ENCODE measurements at places on chromosomes 6 and 20. TPM values are rescaled to one million over a fixed set of nuclear protein-coding genes. Genes with fewer than 3 reads are reported as not detected.

Gene EYS
- not detected for total RNA-seq

Gene C20orf141
- total RNA-seq, result not detected

Gene ZNF165
- total RNA-seq, result 0.44 TPM

Gene PROKR2
- total RNA-seq, result not detected

Gene RIMS1
- total RNA-seq, result not detected

Gene CPNE5
- 2.7 TPM for total RNA-seq

Gene HAO1
- total RNA-seq, result not detected

Gene GMPR
- total RNA-seq, result 0.49 TPM

Gene ULBP3
- total RNA-seq, result 0.98 TPM

Gene AFDN
- 73.7 TPM for total RNA-seq

Gene KHDC1L
- not detected for total RNA-seq

Gene RBM12
- total RNA-seq, result 127 TPM

Gene GRM1
- not detected for total RNA-seq

Gene GGT7
- total RNA-seq, result 16.2 TPM

Gene PTK6
- total RNA-seq, result 1.2 TPM

Gene OR2J3
- not detected for total RNA-seq

Gene BNIP5
- total RNA-seq, result not detected

Gene ZSCAN26
- total RNA-seq, result 9.6 TPM

Gene LGSN
- total RNA-seq, result not detected

Gene ADGRF4
- not detected for total RNA-seq

Gene SLC17A9
- 2.5 TPM for total RNA-seq

Gene ZCCHC3
- total RNA-seq, result 25.0 TPM

Gene DDO
- not detected for total RNA-seq

Gene ARMH2
- 1.6 TPM for total RNA-seq

Gene ANKRD66
- not detected for total RNA-seq

Gene PHACTR3
- total RNA-seq, result not detected

Gene SIRPD
- total RNA-seq, result 0.29 TPM

Gene PRSS16
- total RNA-seq, result 0.54 TPM

Gene BPIFA1
- total RNA-seq, result not detected

Gene PAX1
- not detected for total RNA-seq

Gene OVOL2
- not detected for total RNA-seq

Gene POM121L2
- total RNA-seq, result not detected
